Vagina (tissue), 2 donors: ENCODE measurements at places on chromosomes 3 and 15. TPM values are rescaled to one million over a fixed set of nuclear protein-coding genes. Genes with fewer than 3 reads are reported as not detected.

DNA sequence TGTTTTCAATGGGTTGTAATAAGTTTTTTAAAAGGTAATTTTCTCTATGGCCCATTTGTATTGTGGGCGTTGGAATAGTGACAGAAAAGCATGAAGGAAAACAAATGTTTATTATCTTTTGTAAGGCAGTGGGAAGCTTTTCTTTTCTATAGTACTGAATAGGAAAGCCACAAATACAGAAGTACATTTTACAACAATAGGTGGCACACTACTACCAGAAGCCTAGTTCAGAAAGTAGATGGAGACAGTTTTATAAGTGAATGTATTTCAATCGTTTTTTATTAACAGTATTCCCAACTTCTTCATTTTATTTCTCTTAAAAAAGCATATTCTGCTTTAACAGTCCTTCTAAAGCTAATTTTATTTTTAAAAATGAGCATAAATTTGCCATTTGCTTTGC is 296.7 kb downstream of the PTPRG start:
- H3K27me3 ChIP-seq: no peaks in the 10 kb centered on the region
- H3K4me1 ChIP-seq: peaks cover 4% of the 10 kb centered on the region
- H3K36me3 ChIP-seq: no peaks in the 10 kb centered on the region

- no peaks in the 10 kb centered on the region for H3K4me1 ChIP-seq
- no peak overlapping the region for H3K27ac ChIP-seq
- H3K27me3 ChIP-seq: no peaks in the 10 kb centered on the region
- DNase-seq: no peak
Observed at GRCh38 chr15:64743691-64744090, 31.7 kb downstream of the RBPMS2 start.

- no peaks in the 10 kb centered on the region for H3K36me3 ChIP-seq
- H3K4me1 ChIP-seq: no peaks in the 10 kb centered on the region
- H3K4me3 ChIP-seq: no peak overlapping the region
- H3K27me3 ChIP-seq: no peaks in the 10 kb centered on the region
- no peak for DNase-seq
Observed at GRCh38 chr3:31086698-31087097, 192.2 kb upstream of the GADL1 start.

DNA sequence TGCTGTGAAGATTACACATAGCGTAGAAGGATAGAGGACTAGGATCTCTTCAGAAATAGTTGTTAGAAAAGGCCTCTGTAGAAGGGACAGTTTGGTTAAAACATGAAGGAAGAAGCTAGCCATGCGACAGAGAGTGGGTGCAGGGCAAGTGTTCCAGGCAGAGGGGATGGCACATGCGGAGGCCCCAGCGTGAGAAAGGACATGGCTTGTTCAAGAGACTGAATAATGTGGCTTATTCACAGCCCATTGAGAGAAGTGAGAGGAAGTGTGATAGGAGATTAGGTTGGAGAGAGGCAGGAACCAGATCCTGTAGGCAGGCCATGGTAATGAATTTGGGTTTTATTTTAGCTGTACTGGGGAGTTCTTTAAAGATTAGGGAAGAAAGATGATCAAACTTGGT is 56.4 kb downstream of the NEO1 start:
- no peak for DNase-seq
- no peaks in the 10 kb centered on the region for H3K27me3 ChIP-seq
- H3K4me1 ChIP-seq: no peaks in the 10 kb centered on the region
- H3K27ac ChIP-seq: no peak overlapping the region

Gene SCAANT1
- not detected for total RNA-seq
